ENCODE measurements at places on chromosomes 3 and 15. TPM values are rescaled to one million over a fixed set of nuclear protein-coding genes. Genes with fewer than 3 reads are reported as not detected.

DNA sequence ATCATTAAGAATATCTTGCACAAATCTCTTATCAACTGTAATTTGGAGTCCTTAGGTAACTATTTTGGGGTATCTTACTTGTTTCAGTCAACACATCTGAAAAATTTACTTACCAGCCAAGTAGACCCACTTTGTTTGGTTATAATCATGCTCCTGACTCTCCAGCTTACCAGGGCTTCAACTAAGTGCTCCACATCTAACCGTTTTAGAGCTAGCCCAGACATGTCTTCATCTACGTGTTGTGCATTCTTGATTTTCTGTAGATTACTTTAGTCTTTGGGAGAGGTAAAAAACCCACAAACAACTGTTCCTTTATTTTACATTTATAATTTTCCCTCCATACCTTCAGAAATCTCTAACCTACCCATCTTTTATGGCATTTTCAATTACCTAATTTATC is 17.2 kb downstream of the EAF2 start:
- DNase-seq: no peak

The PLSCR5 gene
- not detected for total RNA-seq

DNA sequence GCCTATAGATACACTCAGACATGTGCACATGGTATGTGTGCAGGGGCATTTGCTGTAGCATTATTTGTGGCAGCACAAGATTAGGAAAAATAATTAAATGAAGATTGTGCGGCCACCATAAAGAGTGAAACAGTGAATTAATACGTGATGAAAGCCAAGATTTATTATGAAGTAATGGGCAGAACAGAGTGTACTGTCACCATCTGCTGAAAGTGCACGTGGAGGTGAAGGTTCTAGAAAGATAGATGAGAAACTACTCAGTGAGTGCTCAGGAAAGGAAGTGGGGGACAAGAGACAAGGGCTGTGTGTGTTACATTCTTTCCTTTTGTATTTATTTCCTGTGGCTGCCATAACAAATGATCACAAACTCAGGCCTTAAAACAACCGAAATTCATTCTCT is 246.1 kb upstream of the ATP10A start:
- no peak for DNase-seq

The CLRN1 gene
- total RNA-seq: not detected

DNA sequence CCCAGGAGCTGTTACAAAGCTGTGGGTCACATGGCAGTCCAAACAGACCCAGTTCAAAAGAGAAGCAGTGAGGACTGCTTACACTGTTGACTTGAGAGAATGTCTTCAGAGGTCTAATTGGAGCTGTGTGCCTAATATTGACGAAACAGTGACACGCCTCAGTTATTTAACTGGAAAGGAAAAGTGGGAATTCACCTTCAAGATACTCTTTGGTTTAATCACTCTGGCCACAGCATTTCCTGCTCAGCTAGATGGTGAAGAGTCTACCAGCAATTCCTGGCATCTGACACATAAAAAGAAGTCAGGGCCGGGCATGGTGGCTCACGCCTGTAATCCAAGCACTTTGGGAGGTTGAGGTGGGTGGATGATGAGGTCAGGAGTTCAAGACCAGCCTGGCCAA is 326.4 kb downstream of the SV2B start:
- no peak for DNase-seq

The ROBO1 gene
- total RNA-seq: 16.8 TPM

The FOXB1 gene
- total RNA-seq: not detected

- DNase-seq: no peak
Observed at GRCh38 chr15:70342554-70343548, 245.1 kb upstream of the TLE3 start.

DNA sequence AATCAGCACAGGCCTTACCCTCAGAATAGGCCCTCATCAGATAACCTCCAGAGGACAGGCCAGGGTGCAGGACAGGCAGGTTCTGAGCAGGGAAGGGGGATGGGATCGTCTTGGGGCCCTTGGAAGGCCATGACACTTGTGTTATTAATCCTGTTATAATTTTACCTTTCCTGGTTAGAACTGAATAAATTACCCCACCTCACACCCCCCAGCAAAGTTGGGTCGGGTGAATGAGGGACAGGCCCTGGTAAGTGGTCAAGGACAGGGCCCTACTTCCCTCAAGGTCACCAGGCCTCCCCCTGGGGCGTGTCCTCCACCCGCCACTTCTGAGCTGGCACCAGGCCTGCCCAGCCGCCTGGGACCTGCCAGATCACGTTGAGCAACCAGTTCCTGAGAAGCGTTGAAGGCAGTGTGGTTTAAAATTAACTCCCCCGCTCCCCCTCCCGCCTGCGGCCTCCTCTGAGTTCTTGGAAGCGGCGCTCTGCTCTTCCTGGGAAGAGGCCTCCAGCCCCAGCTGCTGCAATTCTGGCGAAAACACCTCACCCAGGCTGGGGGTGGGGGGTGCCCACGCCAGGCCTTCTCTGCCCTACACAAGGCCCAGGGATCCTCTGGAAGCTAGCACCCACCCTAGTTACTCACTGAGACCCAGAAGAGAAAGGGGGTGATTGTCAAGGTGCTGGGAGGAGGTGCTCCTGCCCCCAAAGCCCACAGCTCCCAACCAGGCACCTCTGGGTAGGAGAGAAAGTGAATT is 10.6 kb downstream of the CISH start:
- peak; percentile 43 for DNase-seq

Data from pulmonary artery endothelial cell (primary cell).